ENCODE measurements at places on chromosomes 12 and 14.

DNA sequence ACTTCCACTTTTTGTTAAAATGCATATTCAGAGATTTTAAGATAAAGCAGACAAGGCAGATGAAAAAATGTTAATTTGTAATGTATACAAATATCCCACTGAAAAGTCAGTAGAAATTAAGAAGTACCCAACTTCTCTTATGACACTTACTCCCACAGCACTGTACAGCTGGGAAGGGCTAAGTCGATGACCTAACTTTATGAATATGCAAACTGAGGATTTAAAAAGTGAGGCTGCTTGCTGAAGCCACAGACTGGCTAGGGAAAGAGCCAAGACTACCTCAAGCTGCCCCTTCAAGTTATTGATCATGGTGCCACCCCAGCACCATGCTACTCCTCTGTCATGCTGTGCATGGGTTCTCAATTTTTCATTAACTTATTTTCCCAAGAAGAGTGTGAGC, 17.0 kb downstream of the PPM1H start:
- no peak for DNase-seq

GRCh38 chr12:63867053-63867452, 22.6 kb downstream of the SRGAP1 start:
- no peak for DNase-seq

DNA sequence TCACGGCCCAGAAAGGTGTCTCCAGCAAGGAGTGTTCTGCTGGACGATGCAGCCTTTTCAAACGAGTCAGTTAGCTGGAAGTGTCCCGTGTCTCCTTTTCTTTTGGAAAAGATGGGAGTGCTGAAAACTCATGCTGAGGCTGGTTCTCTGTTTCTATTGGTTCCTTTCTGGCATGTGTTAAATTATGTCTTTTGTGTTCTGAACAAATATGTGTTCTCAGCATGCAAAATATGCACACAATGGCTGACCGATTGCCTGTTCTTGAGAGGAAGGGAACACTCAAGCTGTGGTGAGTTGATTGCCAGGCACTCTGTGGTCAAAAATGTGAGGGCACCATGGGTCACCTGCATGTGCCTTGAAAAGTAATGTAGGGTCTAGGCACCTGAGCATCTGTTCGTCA, 181.3 kb downstream of the CACNA1C start:
- no peak for DNase-seq

DNA sequence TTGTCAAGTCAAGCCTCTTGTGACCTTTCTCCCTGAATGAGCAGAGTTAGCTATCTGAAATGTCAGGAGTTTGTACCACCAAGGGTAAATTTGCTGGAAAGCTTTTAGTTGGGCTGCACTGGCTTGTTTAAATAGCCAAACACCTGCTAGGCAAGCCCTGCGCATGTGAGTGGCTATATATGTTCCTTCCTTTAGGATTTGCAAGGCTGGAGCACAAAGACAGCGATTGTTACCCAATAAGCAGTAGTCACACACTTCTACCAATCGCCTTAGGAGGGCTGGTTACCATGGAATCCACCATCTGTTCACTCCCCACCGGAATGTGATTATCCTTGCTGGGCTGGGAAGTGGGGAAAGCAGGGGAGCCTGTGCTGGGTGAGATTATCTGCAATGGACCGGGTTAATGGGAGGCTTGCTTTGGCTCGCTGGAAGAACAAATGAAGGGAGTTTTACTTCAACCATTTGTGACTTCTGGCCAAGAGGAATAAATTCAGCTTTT, 102.5 kb downstream of the FGD4 start:
- no peak for DNase-seq

- DNase-seq: no peak
These were observed 42.9 kb downstream of the FLRT2 start for GRCh38 chr14:85572845-85573244.

GRCh38 chr12:34286483-34286882, 264.2 kb downstream of the ALG10 start:
- no peak for DNase-seq
